Effector CD4-positive, alpha-beta T cell (primary cell): ENCODE measurements at places on chromosomes 3 and 15.

DNA sequence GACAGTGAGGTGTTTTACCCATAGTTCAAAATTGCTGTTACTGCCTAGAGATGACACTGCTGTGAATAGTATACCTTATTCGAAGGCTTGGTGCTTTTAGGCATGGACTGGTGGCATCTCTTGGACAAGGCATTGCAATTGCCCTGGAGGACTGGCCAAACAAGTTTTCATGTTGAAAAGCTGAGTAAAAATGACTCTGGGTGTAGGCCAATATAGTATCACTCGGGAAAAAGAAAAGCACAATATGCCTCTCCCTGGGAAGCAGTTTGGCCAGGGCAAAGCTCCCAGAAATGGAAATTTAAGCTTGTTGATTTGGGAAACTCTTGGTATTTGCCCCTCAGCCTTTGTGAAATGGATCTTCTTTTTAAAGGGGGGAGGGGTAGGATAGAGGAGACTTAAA is 54.8 kb downstream of the ZNF609 start:
- no peak for DNase-seq

- DNase-seq = no peak
Measured at GRCh38 chr3:99702953-99703943, 64.9 kb downstream of the COL8A1 start.

DNA sequence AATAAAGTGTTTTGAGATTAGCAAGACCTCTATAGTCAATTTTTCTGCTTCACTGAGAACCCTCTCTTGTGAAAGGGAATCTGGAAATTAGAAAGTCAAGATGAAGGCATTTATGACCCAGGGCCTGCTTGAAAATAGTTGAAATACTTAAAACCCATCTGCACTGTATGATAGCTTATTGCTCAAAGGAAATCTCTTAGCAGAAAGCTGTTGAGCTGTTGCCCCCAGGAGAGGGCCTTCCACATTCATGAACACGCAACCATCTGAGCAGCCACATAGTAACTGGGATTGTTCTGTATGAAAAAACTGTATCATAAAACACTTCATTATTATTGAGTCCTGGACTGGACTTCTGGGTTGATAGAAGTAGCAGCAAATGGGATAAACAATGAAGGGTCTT is 106.4 kb upstream of the PTX3 start:
- DNase-seq = no peak

DNA sequence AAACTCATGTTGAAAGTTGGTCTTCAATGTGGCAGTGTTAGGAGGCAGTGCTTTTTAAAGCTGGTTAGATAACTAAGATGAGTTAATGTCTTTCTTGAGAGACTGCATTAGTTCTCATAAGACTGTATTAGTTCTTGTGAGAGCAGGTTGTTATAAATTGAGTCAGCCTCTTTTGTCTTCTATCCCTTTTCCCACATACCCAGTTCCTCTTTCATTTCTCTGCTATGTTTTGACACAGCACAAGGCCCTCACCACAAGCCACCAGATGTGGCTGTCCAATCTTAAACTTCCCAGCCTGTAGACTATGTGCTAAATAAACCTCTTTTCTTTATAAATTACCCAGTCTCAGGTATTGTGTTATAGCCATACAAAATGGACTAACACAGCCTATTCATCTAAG is 94.6 kb upstream of the SNTN start:
- DNase-seq = no peak

- no peak for DNase-seq
Measured at GRCh38 chr3:45575386-45575923, 19.1 kb upstream of the LIMD1 start.

GRCh38 chr15:99249270-99249841 is at the start of gene TTC23:
TTC23 (minus strand) TSS chr15:99249581; CDS start chr15:99228712, 20,869 bp downstream.
- DNase-seq = no peak

DNA sequence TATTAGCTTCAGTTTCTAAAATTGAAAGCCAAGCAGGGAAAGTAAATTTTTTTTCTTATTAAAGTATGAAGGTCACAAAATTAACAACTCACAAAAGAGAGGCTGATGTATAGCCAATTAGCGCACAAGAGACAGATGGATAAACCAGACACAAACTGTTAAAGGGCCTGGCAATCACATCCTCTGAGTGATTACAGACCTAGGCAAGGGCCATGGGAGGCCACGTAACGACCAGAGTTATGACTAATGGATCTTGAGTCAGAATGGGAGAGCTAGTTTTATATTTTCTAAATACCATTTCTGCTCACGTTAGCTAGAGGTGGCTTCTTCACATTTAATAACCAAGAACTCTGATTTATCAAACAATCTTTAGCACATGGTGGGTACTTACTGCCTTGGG is 17.8 kb upstream of the SCAMP5 start:
- DNase-seq = no peak

DNA sequence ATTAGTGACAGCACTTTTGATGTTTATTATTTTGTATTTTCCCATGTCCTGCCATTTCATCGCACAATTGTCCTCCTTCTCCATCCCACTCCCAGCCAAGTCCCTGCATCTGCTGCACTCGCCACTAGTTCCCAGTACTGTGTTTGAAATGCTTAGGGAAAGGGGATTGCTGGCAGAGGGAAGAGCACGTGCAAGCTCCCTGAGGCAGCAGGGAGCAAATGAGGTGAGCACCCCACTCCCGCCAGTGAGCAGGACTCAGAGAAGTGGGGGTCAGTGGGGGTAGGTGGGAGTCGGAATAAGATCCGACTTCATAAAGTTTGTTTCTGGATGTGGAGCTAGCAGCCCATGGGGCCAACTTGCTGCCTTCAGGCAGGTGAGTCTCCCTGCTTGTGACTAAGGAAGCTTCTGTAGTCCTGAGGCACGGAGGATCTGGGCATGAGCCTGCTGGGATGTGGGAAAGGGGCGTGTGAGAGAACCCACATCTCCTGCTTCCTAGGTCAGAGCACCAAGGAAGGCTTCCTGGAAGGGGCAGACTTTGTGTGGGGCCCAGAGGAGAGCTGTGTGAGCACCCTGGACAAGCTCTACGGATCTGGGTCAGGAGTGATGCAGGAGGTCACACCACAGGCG is 99.7 kb upstream of the TLE3 start:
- DNase-seq = no peak

DNA sequence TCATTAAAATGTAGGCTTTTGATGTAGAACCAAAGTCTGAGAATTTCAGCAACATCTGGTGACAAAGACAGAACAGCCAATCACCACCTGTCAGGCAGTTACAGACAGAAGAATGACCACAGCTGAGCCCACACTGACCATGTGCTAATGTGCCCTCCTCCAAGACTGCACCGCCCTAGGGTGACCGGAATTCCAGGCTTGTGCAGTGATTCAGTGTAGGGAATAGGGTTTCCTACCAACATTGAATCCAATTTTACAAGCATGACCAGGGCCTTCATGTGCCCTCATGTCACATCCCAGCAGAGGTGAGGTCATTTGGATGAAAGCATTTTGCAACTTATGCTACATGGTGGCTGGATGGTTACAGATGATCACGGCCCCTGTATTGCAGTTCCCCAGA is 412.5 kb downstream of the SOX2 start:
- no peak for DNase-seq

GRCh38 chr3:98600412-98601095 is 7.1 kb upstream of the CPOX start:
- no peak for DNase-seq

DNA sequence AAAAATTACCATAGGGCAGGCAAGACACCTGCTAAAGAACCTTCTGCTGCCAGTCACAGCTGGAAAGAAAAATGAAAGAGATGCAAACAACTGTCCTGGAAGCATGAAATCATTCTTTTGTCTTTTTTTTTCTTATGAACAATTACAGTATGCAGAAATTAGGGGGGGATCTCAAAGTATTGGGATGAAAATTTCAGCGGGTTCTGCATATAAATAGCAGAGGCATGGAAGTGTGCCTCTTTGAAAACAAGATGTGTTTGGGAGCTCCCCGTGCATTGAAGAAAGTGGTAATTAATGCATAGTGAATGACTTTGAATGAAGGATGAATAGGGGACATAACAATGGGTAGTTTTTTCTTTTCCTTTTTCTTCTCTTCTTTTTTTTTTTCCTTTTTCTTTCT is 431.2 kb downstream of the SOX2 start:
- no peak for DNase-seq

- DNase-seq = no peak
Measured at GRCh38 chr15:57655053-57655452, 51.5 kb upstream of the POLR2M start.

DNA sequence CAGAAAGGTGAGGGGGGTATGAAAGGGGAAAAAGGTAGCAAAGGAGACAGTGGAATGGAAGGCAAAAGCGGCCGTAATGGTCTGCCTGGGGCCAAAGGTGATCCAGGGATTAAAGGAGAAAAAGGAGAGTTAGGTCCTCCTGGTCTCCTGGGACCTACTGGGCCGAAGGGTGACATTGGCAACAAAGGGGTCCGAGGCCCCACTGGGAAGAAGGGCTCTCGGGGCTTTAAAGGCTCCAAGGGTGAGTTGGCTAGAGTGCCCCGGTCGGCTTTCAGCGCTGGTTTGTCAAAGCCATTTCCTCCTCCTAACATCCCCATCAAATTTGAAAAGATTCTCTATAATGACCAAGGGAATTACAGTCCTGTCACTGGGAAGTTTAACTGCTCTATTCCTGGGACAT is 6.7 kb downstream of the OTOL1 start:
- DNase-seq = no peak
